Uterus (tissue), 4 donors: ENCODE measurements at places on chromosomes 11 and 22. TPM values are rescaled to one million over a fixed set of nuclear protein-coding genes. Genes with fewer than 3 reads are reported as not detected.

CARD18 gene
- not detected for total RNA-seq

PRR5L gene
- total RNA-seq, result 7.7 TPM

ZNRF3 gene
- 7.4 TPM for total RNA-seq

IRF7 gene
- total RNA-seq, result 9.1 TPM

C11orf87 gene
- total RNA-seq, result 5.9 TPM

CHADL gene
- total RNA-seq, result not detected

MRGPRE gene
- total RNA-seq, result not detected

- no peak for DNase-seq
These were observed 29.0 kb downstream of the P4HA3 start for GRCh38 chr11:74282421-74282820.

GRCh38 chr11:14857621-14858020, 34.4 kb downstream of the CYP2R1 start:
- no peak for DNase-seq

DNA sequence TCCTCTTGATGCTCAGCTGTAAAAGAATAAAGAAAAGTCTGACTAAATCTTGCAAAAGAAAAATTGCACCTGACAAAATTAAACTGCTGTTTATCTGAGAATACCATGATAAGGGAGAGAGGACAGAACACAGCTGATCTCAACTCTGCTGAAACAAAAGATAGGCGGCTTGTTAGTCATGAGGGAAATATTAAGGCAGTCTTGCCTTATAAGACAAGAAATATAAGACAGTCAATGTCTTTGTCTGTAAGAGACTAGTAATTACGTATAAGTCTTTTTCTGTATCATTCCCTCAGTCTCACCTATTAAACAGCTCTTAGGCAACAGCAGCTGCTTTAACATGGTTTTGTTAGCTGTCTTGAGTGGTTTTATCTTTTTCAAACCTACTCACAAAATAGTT, 296.6 kb downstream of the LUZP2 start:
- no peak for DNase-seq

DNA sequence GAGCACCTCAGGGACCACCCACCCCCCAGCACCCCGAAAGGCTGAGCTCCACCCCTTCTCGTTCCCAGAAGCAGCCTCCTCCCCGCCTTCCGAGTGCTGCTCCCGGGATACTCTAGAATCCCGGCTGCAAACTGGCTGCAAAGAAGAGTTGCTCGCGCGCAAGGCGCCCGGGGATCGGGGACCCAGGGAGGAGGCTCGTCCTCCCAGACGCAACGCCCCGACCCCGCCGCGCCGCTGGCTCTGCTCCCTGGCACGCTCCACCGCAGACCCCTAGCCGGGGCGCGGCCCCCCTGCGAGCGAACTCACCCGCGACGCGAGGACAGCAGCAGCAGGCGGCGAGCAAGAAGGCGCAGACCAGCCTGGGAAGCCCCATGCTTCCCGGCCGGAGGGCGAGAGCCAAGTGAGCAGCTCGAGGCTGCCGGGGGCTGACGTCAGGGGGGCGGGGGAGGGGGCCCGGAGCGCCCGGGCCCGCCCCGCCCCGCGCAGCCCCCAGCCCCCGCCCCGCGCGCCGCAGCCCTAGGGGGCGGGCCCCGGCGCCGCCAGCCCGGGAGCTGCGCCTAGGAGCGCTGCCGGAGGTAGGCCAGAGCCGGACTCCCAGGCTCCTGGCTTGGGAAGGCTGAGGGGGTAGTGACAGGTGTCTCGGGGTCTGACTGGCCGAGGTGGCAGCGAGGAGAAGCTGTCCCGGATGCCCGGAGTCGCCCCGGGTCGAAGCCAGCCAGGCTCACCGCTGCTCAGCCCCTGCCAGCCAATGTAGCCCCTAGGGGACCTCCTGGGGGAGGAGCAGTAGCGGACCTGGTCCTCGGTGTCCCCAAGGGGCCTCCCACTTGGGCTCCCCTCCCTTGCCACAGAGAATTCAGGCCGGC, at the start of gene MCAM:
Gene MCAM (minus strand): TSS at position 402 of the 863 bp plus-strand sequence. CDS start 29 bp downstream, at position 373.
- peak; percentile 64 for DNase-seq

DNA sequence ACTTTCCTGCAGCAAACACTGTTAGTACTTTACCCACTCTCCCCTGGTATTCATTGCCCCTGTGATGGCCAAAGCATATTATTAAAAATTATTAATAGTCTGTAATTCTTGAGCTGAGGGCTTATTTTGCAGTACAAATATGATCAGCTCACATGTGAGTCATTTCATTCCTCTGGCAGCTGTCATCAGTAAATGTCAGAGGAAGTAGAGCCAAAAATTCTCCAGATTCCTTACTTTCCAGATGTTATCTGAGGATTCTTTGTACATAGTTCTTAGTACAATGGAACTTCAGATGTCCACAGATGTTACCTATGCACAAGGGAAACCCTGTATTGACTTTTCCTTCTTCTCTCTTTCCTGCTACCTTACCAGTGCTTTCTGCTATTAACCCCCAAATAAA, 12.5 kb downstream of the OR5B3 start:
- DNase-seq, result no peak

DNA sequence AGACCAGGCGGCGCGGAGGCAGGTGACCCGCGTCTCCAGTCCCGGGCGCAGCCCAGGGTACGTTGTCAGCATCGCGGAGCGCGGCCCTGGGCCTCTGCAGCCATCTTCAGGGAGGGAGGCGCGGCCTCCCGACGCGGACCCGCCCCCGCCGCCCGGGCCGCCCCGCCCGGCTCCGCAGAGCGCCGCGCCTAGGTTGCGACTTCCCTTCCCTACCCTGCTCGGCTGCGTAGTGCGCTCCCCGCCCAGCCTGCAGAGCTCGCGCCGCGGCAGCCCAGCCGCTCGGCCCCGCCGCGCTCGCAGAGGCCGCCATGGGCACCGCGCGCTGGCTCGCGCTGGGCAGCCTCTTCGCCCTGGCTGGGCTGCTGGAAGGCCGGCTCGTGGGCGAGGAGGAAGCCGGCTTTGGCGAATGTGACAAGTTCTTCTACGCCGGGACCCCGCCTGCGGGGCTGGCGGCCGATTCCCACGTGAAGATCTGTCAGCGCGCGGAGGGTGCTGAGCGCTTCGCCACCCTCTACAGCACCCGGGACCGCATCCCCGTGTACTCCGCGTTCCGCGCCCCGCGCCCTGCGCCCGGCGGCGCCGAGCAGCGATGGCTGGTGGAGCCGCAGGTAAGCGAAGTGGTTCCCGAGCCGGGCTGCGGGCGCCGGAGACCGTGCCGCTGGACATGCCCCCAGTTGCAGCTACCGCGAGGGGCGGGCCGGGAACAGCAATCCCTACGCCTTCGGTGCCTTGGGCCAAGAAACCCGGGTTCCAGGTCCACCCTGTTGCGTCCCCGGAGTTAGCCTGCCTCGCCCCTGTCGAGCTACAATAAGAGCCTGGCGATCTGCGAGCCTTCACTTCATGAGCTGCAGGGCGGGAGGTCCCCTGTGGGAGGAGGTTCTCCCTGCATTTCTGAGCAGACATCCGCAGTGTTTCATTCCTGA, at the start of gene ENDOD1:
Gene ENDOD1 (plus strand): TSS at position 227 of the 923 bp plus-strand sequence. CDS start 82 bp downstream, at position 309.
- peak; percentile 73 for DNase-seq

- no peak for DNase-seq
These were observed 113.7 kb downstream of the IGLL1 start for GRCh38 chr22:23466351-23466750.

DNA sequence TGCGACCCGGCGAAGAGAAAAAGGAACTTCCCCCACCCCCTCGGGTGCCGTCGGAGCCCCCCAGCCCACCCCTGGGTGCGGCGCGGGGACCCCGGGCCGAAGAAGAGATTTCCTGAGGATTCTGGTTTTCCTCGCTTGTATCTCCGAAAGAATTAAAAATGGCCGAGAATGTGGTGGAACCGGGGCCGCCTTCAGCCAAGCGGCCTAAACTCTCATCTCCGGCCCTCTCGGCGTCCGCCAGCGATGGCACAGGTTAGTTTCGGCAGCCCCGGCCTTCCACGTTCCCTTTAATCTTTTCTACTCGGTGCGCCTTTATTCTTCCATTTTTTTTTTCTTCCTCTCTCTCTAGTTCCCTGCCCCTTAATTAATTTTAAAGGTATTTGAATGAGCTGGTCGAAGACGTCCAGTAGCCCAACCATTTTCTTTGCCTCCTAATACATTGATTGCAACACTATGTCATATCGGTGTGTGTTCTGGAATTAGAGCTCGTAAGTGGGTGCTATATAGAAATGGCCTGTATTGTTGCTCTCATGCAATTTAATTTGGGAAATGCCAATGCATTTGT, 537 bp downstream of the EP300 start:
- DNase-seq, result peak; percentile 19

DNA sequence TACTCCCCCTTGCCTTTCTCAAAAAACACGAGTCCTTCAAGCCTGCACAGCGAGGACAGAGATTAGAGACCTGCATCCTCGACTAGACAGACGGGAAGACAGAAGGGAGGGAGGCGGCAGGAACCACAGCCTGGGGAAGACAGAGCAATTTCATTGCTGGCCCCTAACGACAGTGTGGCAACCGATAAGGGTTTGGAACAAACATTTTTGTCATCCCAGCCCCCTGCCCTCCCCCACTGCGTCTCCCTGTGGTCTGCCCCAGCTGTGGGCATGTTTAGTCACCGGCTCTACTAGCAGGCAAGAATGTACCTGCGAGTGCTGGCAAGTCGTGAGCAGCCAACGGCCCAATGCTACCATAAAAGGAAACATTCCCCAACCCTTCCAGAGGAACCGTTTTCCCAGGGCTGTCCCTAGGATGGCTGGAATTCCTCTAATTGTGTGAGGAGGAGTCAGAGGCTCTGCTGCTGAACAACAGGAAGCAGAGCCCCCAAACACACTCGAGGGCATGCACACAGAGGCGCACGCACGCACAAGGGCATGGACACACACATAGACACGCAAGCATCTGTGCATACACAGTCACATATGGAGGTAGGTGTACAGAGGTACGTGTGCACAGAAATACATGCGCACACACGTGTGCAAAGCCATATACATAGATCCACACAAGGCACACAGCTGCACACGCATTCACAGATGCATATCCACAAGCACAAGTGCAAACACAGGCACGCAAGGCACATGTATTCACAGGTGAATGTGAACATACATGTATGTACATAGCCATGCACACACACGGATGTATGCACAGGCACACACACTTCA, 58.3 kb downstream of the MYH9 start:
- peak; percentile 81 for DNase-seq

- no peak for DNase-seq
These were observed 644 bp downstream of the TMEM134 start for GRCh38 chr11:67468456-67468758.

DNA sequence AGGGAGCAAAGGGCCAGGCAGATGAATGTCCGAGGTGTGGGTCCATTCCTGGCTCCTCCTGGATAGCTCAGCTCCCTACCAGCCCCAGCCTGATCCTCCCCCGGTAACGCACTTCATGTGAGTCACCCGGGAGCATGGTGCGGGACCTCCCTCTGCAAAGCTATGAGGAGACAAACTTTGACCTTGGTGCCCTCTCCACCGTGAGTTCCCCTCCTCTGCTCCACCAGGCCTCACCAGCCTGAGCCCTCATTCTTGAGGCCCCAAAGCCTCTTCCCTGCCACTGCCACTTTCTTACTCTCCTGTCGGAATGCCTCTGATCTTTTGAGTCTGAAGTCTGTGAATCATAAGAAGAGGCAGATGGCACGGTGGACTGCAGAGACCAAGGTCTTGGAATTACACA, 37.4 kb upstream of the CD82 start:
- no peak for DNase-seq

DNA sequence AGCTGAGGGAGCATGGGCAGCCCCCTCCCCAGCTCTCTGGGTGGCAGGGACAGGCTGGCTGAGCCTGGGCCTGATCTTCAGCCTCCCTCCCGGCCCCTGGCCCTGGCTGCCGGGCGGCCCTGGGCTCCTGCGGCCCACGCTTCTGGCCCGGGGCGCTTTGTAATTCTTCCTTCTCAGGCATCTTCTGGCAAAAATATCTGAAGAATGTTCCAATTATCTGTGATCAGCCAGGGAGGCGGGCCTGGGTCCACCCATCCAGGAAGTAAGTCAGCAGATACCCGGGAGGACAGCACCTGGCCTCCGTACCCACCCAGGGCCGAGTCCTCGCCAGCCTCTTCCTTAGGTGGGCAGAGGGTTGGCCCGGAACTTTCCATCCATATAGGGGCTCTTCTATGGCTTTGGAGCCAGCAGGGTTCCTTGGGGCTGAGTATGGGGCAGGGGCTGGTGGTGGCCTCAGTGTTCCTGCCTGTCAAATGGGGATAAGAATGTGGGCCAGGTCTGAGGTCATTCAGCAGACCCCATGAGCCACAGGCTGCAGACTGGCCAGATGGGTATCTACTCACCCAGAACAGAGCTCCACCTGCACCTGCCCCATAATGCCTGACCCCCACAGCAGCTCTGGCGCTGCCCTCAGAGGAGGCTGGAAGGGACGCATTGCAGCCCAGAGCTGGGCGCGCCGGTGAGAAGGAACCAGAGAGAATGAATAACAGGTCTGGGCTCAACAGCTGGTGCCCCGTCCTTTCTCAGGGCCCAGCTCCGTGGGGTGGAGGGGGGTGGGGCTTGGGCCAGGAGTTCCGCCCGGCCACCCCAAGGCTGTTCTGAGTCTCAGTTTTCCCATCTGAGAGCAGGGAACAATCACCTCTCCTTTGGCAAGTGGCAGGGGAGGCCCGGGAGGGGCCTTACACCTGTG, 16.2 kb downstream of the WNT7B start:
- no peak for DNase-seq

GRCh38 chr22:30226192-30226832, 20.2 kb downstream of the LIF start:
- DNase-seq, result no peak

- DNase-seq, result no peak
These were observed 11.9 kb downstream of the DKK3 start for GRCh38 chr11:11996321-11997048.

- DNase-seq, result no peak
These were observed 11.4 kb upstream of the PITPNB start for GRCh38 chr22:27930331-27931060.

DNA sequence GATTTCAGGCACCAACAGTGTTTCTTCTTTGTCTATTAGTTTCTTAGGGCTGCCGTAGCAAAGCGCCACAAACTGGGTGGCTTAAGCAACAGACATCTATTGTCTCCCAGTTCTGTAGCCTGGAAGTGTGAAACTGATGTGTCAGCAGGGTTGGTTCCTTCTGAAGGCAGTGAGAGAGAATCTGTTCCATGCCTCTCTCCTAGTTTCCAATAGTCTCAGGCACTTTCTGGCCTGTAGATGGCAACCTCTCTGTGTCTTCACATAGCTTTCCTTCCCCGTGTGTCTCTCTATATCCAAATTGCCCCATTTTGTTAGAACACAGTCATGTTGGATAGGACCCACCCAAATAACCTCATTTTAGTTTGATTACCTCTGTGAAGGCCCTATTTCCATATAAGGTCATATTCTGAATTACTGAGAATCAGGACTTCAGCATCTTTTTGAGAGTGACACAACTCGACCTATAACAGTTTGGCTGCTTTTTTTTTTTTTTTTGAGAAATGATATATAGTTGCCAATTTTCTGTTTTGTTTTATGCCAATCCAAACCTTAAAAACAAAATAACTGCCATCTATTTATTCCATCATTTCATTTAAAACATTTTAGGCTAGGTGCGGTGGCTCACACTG, 108.2 kb downstream of the SLC36A4 start:
- DNase-seq, result no peak
